ENCODE measurements at places on chromosomes 11 and 22.

DNA sequence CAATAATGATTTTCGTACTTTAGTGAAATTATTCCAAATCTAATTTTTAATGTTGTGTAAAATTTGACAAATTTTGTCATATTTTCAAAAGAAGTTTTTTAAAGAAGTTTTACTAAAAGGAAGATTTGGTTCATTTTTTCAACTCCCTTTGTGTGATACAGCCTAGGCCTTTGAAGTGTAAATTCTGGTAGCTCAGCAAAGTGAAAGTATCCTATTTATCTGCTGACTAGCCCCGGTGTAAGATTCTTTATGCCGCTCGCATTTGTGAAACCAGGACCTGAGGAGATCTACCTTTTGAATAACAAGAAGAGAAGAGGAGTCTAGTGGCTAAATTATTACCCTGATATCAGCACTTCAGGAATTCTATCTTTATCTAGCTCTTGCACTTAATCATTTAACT is 177.4 kb downstream of the JRKL start:
- DNase-seq = no peak

GRCh38 chr22:45139693-45140092 is 24.0 kb upstream of the NUP50 start:
- no peak for DNase-seq

DNA sequence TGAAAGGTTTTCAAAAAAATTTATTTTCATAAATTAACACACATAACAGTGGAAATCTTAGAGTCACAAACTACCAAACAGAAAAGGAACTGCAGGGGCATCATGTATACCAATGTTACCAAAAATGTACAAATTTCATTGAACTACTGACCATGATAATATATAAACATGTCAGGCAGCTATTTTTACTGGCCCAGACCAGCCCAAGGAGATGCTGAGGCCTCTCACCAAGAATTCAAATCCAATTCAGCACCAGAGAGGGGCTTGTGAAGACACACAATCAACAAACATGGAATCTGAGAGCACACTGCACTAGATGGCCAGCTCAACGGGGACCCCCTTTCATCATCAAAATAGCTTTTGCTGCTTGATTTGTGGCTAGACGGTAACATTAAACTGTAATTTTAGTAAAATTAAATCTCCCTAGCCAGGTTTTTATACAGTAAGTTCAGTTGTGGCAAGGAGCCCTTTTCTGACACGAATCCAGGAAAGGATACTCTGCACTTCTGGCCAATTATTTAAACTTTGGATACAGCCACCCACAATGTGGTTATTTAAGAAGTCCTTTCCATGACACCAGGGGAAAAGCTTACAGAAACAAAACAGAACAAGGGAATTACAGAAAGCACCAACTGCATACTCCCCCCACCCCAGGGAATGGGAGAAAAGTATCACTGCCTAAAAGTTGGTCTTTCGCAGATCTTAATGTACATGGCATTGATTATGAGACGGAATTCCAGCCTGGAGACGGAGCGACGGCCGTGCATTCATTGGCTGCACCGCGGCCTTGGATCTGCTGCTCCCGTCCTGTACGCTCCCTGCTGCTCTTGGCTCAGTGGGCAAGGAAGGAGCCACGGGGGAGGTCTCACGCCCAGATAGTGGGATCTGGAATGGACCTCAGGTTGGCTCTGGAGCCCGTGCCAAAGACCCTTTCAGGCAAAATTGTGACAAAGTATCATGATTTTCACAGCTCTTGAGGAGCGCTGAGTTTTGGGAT is 19.6 kb upstream of the PISD start:
- DNase-seq = no peak

DNA sequence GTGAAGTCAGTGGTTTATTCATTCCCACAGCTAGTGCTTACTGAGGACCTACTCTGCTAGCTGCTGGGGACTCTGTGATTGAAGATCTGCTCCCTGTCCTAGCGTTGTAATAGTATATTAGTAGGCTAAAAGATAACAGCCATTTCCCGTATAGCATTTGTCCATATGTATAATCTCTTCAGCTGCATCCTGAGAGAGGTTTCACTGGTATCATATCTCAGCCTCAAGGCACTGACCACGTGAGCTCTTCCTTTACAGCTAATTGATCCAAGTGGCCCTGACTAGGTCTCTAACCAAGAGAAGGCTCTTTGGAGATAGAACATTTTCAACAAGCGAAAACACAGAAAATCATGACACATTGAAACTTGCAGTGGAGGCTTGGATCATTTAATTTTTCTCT is 110.2 kb downstream of the APIP start:
- no peak for DNase-seq

DNA sequence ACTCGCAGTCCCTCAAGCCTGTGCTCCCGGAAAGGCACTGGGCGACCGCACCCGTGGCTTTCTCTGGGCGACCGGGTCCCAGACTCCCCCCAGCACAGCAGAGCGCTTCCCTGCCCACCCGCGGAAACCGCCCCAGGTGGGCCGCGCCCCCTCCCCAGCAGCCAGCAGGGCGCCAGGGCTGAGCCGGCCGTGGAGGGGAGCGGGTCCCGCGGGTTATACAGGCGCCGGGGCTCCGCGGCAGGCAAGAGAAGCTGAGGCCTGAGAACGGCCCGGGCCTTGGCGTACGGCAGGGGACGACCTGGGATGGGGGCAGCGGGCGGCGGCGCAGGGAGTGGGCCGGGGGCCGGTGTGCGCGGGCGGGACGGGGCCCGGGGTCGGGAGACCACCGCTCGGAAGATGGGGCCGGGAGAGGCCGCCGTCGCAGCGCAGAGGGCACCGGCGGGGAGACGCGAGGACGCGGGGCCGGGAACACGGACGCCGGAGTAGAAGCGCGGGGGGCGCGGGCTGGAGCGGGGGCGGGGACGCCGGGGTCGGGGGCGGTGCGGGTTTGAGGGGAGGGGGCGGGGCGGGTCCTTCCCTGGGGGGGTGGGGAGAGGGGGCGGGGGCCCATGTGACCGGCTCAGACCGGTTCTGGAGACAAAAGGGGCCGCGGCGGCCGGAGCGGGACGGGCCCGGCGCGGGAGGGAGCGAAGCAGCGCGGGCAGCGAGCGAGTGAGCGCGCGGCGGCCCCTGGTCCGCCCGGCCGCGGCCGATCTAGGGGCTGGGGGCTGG is at the start of gene MDK:
TSS of gene MDK (plus strand) at position 622 of the 771 bp plus-strand sequence. CDS start 389 bp downstream, outside the sequence.
- DNase-seq = no peak

- DNase-seq = no peak
Measured at GRCh38 chr11:119144825-119145486, 3.9 kb upstream of the ABCG4 start.

DNA sequence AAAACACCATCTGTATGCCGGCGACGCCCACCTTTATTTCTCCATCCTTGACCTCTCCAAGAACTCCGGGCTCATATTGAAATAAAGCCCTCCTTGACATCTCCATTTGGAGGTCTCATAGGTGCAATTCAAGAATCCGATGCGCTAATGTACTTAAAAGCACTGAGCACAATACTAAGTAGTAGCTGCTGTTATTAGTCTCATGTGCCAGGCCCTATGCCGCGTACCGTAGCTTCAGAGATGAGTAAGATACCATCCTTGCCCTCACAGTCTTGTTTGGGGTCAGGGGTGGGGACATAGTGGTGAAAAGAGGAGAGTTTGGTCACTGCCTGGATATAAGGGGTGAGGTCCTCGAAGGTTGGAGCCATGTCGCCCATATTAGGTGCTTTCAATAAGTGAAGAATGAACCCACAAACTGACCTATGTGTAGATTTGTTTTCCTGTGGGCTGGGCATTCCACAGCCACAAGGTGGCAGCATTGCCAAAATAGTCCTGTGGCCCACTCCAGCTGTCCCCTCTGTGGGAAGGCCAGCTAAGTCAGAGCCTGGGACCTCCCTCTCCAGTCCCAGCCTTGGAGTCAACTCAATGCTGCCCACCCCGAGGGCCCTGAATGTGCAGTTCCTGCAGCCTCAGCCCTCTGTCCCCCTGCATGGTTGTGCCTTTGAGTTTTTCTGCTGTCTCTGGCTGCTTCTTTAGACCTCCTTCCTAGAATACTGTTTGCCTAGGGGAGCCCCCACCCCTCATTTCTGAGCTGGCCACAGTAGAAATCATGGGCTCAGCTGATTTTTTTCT is 6.5 kb downstream of the DCPS start:
- peak; percentile 44 for DNase-seq

DNA sequence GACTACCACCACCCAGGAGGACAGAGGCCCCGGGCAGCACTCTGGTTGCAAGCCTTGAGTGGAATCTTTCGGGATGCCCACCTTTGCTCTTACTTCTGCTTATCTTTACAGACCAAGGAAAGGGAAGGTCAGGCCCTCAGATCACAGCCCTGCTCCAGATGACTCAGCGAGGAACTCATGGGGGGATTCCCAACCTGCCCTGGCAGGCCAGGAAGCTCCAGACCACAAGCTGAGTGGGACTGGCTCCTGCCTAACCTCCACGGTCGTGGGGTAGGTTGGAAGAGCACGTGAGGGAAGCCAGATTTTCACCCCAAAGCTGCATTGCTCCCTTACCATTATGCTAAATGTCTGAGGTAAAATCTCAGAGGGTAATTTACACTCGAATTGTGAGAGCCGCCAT is 11.8 kb downstream of the TBC1D10A start:
- peak; percentile 36 for DNase-seq

GRCh38 chr11:119363851-119364590 is 17.5 kb downstream of the USP2 start:
- peak; percentile 37 for DNase-seq

DNA sequence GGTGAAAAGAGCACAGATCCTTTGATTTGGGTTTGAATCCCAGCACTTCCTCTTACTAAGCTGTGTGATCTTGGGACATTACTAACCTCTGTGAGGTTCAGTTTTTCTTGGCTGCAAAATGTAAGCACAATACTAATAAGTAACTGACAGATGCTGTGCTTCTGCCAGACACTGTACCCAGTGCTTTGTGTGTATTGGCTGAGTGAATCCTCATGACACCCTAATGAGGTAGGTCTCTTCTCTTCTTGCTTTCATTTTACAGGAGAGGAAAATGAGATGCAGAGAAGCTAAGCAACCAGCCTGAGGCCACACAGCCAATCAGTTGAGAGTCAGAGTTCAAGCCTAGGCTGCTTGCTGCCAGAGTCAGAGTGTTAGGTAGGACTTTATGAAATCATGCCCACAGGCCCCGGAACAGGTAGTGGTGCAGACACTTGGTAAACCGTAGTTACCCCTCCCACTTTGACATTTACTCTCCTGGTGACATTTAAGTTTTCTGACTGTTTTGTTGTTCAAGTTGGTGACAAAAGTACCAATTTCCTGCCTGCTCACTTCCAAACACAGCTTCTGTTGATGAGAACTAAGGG is 21.2 kb downstream of the PTPRJ start:
- DNase-seq = no peak

DNA sequence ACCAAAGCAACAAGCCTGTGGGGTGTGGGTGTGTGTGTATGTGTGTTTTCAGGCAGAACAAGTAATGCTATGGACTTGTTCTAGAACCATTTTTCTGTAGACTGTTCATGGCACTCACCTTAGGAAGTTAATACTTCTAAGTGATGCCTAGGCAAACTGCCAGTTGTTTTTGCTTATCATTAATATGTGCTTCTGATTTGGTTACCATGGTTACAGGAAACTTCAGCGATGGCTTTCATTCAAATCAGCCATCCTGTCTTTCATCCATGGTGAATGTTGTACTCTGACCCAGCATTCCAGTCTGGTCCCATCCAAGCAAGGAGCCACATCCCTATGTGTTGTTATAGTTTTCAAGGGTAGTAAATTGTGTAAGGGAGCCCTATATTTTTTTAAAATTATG is 49.8 kb upstream of the ARHGAP20 start:
- no peak for DNase-seq

DNA sequence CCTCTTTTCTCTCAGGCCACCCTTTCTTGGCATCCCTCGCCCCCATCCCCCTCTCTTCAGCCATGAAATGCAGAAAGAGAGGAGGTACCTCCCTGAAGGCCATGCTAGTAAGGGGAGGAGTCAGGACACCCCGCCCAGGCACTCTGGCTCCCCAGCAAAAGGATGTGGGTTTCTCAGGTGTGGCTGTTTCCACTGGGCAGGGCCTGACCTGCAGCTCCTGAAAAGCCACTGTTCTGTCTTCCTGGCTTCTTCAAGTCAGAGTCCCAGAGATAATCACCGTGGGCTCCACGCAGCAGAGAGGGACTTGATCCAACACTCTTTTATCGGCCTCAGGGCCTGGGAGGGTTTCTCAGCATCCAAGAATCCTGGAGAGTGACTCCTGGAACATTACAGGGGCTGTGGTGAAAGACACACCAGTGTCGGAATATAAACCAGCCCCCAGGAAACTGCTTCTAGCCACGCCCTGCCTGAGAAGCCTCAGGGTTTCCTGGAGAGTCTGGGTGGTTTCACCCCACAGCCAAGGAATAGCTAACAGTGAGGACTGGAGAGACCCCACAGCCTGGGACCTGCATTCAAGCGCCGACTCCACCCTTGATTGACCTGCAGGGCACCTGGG is 45.7 kb upstream of the TSPAN18 start:
- peak; percentile 8 for DNase-seq

DNA sequence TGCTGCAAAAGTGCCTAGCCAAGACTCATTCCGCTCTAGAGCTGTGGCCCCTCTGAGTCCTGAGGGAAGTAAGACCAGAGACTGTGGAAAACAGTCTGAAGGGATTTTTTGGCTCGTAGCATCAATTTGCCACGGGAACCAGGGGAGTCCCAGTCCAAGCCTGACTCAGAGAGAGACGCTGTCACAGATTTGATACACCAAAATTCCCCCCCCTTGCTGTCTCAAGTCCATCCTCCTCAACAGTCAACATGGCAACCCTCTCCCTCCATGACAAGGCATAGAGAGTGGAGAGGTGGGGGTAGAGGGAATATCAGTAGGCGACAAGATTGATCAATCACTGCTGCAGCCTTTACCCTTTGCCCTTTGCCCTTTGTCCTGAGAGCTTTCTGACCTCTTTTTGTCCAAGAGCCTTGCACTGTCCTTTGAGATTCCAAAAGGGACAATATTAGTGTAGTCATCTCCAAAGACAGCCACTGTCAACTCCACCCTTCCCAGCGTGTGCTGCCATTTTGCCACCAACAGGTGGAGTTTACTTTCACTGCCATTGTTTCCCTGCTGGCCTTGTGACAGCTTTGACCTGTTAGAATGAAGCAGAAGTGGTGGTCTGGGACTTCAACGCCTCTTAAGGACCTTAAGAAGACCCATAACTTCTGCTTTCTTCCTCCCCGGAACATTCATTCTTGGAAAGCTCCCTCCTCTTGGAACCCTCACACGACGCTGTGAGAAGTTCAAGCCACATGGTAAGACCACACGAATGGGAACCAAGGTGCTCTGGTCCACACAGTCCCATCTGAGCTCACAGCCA is 7.3 kb downstream of the SLC15A3 start:
- no peak for DNase-seq

GRCh38 chr11:96332126-96332771 is 10.7 kb downstream of the MAML2 start:
- no peak for DNase-seq
